Peyer's patch (tissue), 4 donors: ENCODE measurements at places on chromosomes 2 and 18.
A peak's percentile ranks its signal among the peaks of the same experiment; 100 is the strongest.

- no peak for DNase-seq
Observed at GRCh38 chr2:138676619-138677021, 103.6 kb downstream of the NXPH2 start.

DNA sequence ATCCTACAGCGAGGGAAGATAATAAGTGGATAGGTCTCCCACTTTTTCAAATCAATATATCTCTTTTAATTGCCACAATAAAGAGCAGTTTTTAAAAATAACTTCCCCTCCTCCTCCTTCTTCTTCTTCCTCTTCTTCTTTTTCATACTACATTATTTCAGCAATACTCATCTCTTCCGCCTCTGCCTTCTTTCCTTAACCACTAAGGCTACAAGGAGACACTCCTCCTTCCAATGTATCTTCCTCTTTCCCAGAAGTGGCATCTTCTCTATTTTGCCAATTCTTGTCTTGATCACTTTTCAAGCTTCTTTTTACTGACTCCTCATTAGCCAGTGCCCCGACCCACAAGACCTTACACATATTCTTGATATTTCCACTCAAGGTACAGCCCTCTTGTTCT is 546.6 kb upstream of the CHAC2 start:
- no peak for DNase-seq

GRCh38 chr2:151902829-151903228 is 74.6 kb upstream of the ARL5A start:
- DNase-seq, result no peak

DNA sequence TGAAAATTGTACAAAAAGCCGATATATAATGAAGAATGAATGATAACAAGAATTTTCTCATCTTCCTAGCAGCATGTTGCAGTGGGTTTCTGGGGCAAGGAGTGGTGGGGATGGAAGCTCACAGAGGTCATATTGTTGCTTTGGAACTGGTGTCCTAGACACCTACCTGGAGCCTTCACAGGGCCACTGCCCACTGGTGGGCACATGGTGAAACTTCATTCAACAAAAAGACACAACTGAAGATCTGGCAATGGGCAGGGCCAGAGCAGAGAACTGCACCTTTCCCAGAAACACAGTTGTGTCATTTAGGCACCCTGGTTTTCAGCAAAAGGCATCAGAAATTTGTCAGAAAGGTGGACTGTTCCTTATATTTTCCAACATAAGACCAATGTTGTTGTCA is 115.3 kb downstream of the FHOD3 start:
- no peak for DNase-seq

GRCh38 chr18:12593866-12594265 is 64.0 kb downstream of the SPIRE1 start:
- no peak for DNase-seq

GRCh38 chr2:127149384-127149783 is 42.4 kb upstream of the BIN1 start:
- DNase-seq, result no peak

DNA sequence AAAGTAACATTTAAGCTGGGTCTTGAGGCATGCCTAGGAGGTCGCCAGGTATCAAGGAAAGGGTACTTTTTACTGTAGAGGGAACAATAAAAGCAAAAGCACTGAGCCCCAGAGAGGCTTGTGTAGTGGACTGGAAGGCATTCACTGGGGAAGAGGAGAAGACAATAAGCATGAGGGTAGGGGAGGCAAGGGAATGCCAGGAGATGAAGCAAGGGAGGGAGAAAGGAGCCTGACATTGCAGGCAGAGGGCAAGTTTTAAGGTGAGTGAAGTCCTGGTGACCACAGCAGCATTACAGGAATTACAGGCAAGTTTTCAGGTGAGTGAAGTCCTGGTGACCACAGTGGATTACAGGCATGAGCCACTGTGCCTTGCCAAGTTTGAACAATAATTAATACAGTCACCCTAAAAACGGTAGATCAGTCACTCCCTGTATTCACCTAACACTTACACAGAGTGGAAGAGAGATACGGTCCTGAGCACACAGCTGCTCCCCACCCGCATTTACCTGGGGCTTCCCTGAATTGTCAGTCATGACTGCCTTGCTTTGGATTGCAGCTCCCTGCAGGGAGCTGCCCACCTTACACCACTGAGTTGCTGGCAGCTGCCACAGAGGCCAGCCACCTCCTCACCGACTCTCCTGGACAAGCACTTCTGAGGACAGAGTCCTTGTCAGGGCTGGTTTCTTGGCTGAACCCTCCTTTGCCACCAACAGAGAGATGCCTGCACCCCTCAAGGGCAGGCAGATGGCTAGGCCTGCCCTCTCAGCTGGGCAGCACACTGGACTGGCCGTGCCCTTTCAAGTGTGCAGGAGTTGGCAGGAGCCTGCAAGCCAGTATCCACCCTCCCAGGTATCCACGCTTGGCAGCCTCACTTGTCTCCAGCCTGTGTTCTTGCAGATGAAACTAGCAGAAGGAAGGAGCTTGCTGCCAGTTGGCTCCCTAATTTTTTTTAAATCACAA is 153.2 kb upstream of the MSH6 start:
- no peak for DNase-seq

DNA sequence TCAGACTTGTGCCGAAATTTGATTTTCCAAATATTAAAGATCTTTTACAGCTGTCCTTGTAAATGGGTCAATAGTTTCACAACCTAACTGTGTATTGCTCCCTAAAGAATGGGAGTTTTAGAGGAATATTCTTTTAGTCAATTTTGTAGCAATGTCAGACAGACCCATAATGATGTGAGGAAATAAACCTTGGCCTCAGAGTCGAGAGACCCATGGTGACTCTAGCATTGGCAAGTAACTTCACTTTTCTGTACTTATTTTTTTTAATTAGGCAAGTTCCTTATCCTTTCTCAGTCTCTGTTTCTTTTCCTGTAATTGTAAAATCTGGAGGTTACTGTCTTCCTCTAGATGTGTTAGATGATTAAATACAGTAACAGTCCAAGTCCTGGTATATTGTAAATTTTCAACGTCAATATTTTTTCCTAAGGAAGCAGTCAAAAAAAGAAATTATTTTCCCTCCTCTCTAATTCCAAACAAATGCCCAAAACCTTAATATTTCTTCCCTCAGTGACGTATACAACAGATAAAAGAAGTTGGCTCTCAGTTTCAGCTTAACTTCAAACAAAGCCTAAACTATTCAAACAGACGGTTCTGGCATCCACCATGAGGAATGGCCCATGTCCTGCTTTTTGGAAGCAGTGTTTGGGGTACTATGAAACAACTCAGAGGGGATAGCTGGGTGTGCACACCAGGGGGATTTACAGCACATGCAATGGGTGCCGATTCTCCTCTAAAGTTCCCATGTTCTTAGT is 466.7 kb downstream of the TNS1 start:
- DNase-seq, result no peak

DNA sequence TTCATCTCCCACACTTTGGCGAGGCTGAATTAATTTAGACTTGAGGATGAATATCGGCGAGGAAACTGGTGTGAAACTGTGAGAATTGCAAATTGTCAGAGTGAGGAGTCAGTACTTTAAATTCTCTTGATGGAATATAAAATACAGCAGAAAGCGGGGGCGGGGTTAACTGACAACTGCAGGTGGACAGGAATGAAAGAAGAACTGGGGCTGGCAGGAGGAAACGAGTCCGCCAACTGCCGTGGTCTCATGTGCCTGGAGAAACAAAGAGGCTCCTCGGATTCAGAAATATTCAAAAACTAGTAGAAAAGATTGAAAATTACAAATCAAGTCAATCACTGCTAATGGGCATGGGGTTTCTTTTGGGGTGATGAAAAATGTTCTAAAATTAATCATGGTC is 44.3 kb downstream of the MOGAT1 start:
- DNase-seq, result no peak

GRCh38 chr18:54125429-54125828 is 99.0 kb downstream of the MBD2 start:
- DNase-seq, result no peak

GRCh38 chr2:52810460-52810859 is 957.1 kb upstream of the CHAC2 start:
- no peak for DNase-seq

DNA sequence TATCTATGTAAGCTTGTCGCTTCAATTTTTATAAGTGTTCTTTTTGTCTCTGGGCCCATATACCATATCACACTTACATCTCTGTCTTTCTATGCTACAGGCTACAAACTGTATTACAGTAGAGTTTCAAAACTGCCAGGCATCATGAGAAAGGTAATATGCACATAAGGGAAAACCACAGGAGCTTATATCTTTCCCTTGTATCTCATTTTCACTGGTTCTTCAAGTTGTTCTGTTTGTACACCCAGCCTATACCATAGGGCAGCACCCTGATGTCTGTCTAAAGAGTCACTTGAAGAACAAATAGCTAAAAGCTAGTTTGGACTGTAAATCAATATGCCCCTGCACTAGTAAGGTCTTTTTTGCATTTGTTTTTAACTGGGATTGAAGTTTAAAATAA is 366.7 kb downstream of the FIGN start:
- no peak for DNase-seq

- no peak for DNase-seq
Observed at GRCh38 chr2:241689306-241689705, 2.7 kb upstream of the DTYMK start.

DNA sequence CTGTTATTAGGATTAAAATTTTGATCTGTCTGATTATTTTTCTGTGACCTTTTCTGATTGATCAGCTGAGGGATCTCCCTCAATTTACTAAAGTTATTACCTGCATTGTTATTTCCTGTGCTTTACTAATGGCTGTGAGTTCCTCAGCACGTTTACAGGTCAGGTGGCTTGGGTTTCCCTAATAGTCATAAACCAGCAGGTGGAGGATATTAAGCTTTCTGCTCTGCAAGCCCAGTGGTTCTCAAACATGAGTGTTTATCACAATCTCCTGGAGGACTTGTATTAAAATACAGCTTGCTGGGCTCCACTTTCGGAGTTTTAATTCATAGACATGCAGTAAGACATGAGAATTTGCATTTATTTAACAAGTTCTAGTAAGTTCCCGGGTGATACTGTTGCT is 22.4 kb upstream of the UGP2 start:
- DNase-seq, result no peak

GRCh38 chr18:44729631-44730101 is 49.0 kb downstream of the SETBP1 start:
- DNase-seq, result no peak

DNA sequence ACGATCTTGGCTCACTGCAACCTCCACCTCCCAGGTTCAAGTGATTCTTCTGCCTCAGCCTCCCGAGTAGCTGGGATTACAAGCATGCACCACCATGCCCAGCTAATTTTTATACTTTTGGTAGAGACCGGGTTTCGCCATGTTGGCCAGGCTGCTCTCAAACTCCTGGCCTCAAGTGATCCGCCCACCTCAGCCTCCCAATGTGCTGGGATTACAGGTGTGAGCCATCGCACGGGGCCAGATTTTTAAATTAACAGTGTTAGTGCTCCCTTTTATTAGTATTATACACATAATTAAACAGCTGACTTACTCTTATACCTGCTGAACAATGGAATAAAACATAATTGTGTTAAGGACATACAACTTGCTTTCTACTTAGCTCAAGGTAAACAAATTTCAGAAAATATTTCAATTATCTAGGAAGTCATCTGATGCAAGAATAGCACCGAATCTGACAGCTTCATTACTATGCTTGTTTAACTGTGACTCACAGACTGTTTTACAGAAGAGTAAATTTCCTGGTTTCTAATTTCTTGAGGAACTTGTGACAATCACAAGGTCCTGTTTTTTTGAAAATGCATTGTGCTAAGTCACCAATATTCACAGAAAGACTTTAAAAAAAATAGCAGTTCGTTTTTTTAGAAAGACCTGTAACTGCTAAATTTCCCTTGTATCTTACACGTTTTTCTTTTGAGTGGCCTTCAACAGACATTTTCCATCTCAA is 51.2 kb downstream of the SPIRE1 start:
- no peak for DNase-seq

DNA sequence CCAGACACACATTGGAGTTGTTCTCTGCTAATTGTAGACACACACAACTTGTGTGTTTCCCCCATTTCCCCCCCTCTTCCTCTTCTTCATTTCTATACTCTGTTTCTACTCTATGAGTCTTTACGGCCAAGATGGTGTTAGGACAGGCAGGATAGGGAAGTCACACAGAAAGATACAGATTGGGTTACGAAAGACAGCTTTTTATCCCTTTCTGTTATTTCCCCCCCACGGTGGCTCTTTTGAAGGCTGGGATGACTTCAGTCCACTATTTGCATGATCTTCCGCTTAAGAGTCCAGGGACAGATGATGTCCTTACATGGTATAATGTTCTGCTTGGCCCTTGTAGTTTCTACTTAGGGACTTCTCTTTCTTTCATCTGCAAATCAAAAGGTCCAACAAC is 1.6 kb upstream of the EMILIN2 start:
- DNase-seq, result no peak

GRCh38 chr2:99865818-99866676 is 276.3 kb downstream of the AFF3 start:
- no peak for DNase-seq

GRCh38 chr2:31889044-31889443 is 121.8 kb downstream of the MEMO1 start:
- DNase-seq, result no peak

GRCh38 chr2:88181511-88181910 is 11.4 kb downstream of the THNSL2 start:
- DNase-seq, result no peak

DNA sequence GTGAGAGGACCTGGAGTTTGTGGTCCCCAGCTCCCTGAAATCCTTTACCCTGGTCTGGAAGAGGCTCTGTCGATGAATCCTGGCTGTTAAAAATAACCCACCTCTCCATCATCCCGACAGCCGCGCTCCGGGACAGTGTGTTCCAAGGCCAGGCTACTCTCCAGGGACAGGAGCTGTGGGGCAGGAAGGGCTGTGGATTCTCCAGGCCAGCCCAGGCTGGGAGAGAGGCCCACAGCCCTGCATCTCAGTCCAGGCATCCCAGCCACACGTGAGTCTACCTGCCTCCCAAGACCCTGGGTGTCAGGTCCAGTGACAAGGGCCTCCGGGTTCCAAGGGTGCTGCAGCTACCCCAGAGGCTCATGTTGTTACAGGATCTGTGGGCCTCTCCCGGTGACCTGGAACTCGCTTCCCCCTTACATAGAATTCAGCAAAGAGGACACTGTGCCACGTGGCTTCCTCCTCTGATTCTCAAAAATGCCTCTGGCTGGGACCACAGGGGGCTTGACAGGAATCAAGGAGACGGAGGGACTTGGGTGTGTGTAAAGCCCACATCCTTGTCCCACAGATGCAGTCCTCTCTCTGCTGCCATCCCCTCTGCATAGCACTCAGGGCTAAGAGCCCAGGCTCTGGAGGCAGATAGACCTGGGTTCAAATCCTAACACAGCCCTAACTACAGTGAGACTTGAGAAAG is 17.3 kb downstream of the ADRA2B start:
- peak; percentile 38 for DNase-seq

DNA sequence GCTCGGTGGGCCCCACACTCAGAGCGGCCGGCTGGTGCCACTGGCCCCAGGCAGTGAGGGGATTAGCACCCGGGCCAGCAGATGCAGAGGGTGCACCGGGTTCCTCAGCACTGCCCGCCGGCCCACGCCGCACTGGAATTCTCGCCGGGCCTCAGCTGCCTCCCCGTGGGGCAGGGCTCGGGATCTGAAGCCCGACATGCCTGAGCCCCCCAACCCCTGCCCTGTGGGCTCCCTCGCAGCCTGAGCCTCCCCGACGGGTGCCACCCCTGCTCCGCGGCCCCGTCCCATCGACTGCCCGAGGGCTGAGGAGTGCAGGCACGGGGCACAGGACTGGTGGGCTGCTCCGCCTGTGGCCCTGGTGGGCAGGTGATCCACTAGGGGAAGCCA is 37.6 kb upstream of the TWSG1 start:
- DNase-seq, result no peak

- DNase-seq, result peak; percentile 43
Observed at GRCh38 chr2:239157269-239157668, 243.6 kb downstream of the HDAC4 start.

- no peak for DNase-seq
Observed at GRCh38 chr18:5944448-5944847, 49.1 kb upstream of the TMEM200C start.
